Right renal cortex interstitium (tissue), 3 donors: ENCODE measurements at places on chromosomes 1 and 21. TPM values are rescaled to one million over a fixed set of nuclear protein-coding genes. Genes with fewer than 3 reads are reported as not detected.
A peak's percentile ranks its signal among the peaks of the same experiment; 100 is the strongest.

KIAA0040 gene
- 16.3 TPM for polyA plus RNA-seq

CDK18 gene
- 18.2 TPM for polyA plus RNA-seq

SPRR5 gene
- polyA plus RNA-seq, result not detected

KCNA3 gene
- polyA plus RNA-seq, result 0.12 TPM

EEIG2 gene
- polyA plus RNA-seq, result 19.0 TPM

SYPL2 gene
- polyA plus RNA-seq, result 9.3 TPM

WRAP73 gene
- polyA plus RNA-seq, result 17.0 TPM

FCGR3B gene
- not detected for polyA plus RNA-seq

DNA sequence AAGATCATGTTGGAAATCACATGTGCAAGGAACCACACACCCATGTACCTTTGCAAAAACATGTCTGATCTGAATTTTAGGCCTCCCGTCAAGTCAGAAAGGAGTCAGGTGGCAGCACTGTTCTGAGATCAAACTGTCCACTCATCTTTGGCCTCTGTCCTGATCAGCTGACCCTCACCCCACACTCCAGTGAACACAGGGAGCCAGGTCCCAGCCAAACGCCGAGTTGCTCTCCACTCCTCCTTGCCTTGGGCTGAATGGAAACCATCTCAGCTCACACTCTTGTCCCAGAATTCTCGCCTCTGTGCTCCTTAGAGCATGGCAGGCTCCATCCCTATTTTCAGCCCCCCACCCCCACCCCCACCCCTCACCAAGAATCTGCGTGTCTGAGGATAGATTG lies 4.6 kb upstream of the RNF186 start:
- no peak for DNase-seq

- DNase-seq, result no peak
Observed at GRCh38 chr1:32180186-32181060, 948 bp downstream of the TXLNA start.

DNA sequence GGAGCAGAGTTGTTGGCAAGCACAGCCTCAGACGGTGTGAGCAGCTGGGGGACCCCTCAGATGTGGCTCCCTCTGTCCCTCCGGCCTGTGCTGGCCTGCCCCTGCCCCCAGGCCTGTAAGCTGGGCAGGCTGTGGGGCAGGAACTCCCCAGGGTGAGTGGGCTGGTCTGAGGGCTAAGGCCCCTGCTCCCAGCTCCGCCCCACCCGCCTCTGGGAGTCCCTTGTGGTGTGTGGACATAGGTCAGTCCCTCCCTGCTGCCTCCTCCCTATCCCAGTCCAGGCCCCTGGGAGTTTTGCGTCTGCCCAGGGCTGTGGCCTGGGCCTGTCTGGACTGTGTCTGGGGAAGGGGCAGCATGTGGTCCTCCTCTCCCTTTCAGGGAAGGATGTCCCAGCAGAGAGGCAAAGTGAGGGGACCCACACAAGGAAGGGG lies 3.6 kb upstream of the VWA1 start:
- DNase-seq, result no peak

DNA sequence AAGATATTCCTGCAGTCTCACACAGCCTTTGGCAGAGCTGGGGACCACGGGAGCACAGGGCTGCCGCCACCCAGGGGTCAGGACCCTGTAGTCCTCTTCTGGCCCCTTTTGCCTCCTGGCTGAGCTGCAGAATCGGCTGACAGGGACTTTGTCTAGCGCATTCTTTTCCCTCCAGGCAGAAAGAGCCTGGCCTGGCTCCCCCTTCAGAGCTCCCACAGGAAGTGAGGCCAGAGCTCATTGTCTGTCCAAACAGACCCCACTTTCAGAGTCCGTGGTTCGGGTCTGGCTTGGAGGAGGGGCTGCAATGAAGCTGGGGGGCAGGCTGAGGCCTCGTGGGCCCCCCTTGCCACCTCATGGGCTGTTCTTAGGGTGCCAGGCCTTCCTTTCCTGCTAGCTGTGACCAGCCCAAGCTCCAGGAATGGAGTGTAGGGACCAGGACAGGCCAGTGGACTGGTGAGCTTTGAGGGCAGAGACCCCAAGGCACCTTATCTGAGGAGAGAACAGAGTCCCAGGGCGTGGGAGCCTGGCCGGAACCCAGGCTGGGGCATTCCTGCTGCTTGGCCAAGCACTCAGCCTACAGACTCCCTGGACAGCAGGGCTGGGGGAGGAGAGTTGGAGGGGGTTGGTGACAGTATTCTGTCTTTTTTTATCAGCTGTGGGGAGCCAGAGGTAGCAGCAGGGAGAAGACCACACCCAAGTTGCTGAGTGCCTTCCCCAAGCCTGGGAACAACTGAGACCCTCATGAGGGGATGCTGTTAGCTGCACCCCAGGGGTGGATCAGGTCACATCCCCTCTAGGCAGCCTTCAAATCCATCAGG lies 4.7 kb downstream of the CELSR2 start:
- no peak for DNase-seq

- DNase-seq, result no peak
Observed at GRCh38 chr1:92488832-92489231, 2.1 kb upstream of the GFI1 start.

- DNase-seq, result no peak
Observed at GRCh38 chr1:116881879-116882520, 27.7 kb upstream of the PTGFRN start.

- DNase-seq, result no peak
Observed at GRCh38 chr1:246987083-246987690, 20.7 kb downstream of the ZNF695 start.

- DNase-seq, result peak; percentile 57
Observed at GRCh38 chr1:28737307-28738132, 780 bp downstream of the YTHDF2 start.

DNA sequence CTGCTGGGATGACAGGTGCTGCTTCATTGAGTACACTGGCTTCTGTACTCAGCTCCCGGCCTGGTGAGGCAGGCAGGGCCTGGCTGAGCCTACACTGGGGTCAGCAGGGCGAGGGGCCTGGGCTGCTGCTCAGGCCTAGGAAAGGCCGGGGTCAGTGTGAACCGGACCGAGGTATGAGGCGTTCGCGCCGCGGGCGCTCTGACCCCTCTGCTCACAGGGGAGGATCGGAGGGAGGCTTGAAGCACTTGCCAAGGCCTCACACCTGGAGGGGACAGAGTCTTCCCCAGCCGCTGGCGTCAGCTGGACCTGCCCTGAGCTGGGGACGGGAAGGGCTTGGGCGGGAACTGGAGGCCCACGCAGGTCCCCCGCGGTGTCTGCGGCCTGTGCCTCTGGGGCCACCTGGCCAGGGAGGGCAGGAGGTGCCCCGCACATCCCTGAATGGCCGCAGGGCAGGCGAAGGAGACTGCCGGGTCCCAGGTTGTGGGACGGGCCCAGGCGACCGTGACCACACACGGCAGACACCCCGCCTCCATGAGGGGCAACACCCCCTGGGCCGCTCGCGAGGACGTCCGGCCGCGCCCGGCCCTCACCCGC lies 466 bp downstream of the PEX10 start:
- no peak for DNase-seq

GRCh38 chr1:39086386-39086785 lies 60.2 kb downstream of the NDUFS5 start:
- no peak for DNase-seq

DNA sequence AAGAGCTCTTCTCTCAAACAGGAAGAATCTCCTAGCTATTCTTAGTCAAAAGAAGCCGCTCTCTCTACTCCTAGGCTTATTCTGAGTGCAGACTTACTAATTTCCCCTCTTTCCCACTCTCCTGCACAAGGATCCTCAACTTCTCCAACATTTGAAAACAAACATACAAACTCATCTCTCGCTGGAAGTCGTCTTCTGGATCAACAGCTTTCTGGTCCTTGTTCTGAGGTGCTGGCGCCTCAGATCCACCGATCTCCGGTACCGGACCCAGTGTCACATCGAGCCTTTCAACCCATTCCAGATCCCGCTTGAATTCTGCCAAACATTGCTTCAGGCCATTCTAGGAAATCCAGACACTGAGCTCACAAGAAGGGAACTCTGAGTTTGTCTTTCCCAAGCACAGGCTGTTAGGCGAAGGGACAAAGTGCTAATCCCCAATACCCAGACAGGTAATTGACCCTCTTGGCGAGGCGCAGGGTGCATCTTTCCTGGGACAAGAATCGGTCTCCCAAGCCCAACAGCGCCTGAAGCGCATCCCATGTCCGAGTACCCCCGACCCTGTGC lies 696 bp downstream of the EBNA1BP2 start:
- no peak for DNase-seq

DNA sequence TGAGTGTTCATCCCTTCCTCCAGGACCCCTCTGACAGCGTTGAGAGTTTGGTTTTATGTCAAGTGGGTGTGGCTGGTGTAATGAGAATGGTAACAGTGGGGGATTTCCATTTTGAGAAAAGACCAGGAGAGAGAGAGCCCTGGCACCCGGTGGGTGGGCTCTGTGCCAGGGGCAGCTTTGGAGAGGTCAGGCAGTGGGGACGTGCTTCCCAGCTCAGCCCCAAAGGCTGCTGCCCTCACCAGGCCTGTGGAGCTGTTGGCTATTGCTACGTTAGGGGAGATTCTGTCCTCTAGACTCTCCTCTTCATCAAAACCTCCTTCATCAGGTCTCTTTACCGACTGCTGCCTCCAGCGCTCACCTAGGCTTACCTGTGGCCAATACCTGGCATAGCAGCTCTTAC lies 176.3 kb downstream of the PTPRU start:
- no peak for DNase-seq

DNA sequence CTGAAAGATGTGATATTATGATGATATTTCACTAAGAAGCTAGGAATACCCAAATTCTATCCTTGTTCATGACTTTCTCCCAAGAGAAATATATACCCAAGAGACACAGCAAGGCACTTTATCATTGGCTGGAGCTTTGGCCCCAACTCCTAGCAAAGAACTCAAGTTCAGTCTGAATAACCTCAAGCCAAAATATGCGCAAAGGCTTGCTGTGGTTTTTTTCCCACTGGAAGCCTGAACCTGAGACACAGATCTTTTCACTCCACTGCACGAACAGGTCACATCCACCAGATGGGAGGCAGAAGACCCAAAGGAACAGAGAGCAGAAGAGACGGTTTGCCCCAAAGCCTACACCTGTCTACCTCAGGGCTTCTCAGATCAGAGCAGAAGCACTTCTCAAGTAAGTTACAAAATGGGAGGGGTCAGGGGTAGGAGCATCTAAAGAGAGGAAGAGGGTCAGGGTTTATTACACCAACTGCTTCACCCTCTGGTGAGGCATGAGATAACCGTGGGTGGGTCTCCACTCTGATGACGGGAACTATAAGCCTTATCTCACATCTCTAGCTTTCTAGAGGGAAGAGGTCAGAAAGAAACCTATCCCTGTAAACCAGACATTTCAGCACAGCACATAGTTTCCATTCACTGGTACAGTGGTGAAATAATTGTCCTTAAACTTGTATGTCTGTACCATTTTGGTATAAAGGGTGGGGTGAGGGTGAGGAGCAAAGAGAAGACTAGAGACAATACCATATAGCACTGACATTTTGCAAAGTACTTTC lies 17.1 kb upstream of the CDC42BPA start:
- no peak for DNase-seq

- DNase-seq, result no peak
Observed at GRCh38 chr1:234475167-234475793, 3.7 kb downstream of the TARBP1 start.
